ENCODE measurements at places on chromosomes 16 and 17. TPM values are rescaled to one million over a fixed set of nuclear protein-coding genes. Genes with fewer than 3 reads are reported as not detected.

Gene OR3A3
- total RNA-seq = 0.33 TPM

Gene CLEC18B
- total RNA-seq = 0.33 TPM

Gene TBX6
- total RNA-seq = 0.11 TPM

Gene TAF15
- 66.9 TPM for total RNA-seq

Gene LMF1
- total RNA-seq = 21.9 TPM

Gene CACNG1
- not detected for total RNA-seq

Gene METTL2A
- total RNA-seq = 26.5 TPM

Gene ERAL1
- total RNA-seq = 24.2 TPM

Gene GFAP
- total RNA-seq = 0.12 TPM

Gene ULK2
- total RNA-seq = 19.1 TPM

Gene GPR139
- not detected for total RNA-seq

Gene CDRT4
- total RNA-seq = 4.1 TPM

Gene SMIM5
- not detected for total RNA-seq

Gene CRAMP1
- total RNA-seq = 7.7 TPM

Gene ATXN7L3
- 40.2 TPM for total RNA-seq

Gene FOXL1
- total RNA-seq = 36.7 TPM

Gene CIITA
- 0.22 TPM for total RNA-seq

Measured in uterine smooth muscle cell (primary cell).